ENCODE measurements at places on chromosomes 2 and 18.

GRCh38 chr18:50786864-50787263, 33.0 kb downstream of the MRO start:
- no peak for DNase-seq

DNA sequence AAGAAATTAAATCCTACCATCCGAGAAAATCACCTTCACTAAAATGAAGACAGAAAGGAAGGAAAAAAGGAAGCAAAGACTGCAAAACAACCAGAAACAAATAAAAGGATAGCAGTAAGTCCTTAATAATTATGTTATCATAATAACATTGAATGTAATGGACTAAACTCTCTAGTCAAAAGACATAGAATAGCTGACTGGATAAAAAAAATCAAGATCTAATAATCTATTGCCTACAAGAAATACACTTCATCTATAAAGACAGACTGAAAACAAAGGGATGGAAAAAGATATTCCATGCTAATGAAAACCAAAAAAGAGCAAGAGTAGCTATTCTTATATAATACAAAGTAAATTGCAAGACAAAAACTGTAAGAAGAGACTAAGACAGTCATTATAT, 48.5 kb upstream of the SGPP2 start:
- DNase-seq = no peak

GRCh38 chr2:165895974-165896373, 57.6 kb downstream of the TTC21B start:
- DNase-seq = no peak

- DNase-seq = no peak
Observed at GRCh38 chr18:74722237-74722636, 124.6 kb downstream of the ZNF407 start.

GRCh38 chr2:73575261-73575660, 67.0 kb downstream of the NAT8 start:
- DNase-seq = no peak

- DNase-seq = no peak
Observed at GRCh38 chr18:9743200-9744016, 35.3 kb downstream of the RAB31 start.

DNA sequence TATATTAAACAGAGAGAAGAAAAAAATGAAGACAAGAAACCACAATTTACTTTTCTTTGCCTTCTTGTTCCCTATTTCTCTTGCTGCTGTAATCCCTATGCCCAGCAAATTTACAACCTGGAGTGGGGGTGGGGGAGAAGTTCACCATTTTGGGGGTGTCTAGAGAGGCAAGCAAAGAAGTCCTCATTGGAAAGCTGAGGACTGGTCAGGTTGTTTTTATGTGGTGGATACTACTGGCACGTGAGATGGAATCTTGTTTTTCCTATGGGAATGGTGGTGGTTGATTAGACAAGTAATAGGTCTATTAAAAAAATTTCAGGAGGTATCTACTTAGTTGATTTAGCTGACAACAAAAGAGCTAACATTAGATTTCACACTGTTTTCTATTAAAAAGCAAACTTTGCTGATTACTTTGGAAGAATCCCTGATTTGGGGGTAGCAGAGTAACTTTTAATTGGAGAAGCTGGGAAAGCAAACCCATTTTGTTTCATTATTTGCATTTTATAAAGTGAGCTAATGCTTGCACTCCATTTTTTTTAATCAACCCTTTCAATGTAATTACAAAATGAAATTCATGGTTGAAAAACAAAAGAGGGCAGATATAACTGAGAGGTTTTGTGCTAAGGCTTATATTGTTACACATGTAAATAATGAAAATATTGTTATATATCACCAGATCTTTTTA, 6.0 kb downstream of the POU3F3 start:
- no peak for DNase-seq

DNA sequence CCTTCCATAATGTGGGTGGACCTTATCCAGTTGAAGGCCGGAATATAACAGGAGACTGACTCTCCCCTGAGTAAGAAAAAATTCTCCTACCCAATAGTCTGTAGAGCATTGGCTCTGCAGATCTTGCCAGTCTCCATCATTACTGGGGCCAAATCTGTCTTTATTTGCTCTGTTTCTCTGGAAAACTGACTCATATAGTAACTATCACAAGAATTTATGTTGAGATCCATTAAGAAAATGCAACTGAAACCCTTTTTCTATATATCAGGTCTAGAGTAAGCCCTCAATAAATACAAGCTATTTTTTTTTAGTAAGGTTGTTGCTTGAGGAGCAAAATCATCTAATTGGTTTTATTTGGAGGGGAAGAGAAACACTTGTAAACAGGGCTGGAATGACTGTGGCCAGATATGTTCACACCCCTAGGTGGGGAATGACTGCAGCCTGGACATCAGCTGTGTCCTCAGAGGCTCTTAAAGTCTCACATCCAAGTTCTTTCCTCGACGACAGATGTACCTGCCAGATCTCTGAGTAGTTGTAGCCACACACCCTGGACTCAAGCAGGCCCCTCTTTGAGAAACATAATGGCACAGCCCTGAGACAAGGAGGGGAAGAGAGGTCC, 339.7 kb downstream of the TNS1 start:
- no peak for DNase-seq

DNA sequence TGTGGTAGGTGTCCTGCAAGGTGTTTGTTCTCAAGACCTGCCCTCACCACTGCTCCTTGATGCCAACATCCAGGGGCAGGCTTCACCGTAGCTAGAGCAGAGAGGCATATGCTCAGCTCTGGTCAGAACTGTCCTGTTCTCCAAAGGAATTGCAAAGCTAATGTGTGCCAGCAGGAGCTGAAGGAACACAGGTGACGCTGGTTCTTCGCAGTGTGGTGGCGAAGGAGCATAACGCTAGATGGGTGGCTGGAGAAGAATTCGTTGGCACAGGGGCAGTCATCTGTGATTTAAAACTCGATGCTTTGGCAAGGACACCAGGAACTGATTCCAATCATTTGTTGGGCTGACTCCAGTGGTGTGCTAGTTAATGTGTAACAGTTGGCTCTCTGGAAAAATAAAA, 11.4 kb upstream of the PER2 start:
- DNase-seq = no peak

GRCh38 chr2:186909095-186909494, 60.1 kb upstream of the ZSWIM2 start:
- no peak for DNase-seq

DNA sequence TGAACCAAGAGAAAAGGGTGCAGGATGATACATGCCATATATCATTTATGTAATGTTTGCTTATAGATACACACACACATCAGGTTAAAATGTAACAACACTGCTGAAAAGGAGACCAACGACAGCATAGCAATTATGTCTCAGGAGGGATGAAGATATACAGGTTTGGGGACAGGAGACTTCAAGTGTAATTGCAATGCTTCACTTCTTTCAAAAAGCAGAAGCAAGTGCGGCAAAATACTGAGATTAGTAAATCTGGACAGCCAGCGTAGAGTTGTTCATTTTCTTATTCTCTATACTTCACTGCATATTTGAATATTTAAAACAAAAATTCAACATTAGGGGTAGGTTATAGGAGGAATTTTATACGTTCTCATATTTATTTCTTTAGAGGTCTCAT, 87.2 kb downstream of the L3MBTL4 start:
- no peak for DNase-seq

GRCh38 chr2:131475831-131476230, at the start of gene TUBA3D:
TUBA3D (plus strand) TSS chr2:131476119; CDS start chr2:131476200, 81 bp downstream.
- DNase-seq = no peak

DNA sequence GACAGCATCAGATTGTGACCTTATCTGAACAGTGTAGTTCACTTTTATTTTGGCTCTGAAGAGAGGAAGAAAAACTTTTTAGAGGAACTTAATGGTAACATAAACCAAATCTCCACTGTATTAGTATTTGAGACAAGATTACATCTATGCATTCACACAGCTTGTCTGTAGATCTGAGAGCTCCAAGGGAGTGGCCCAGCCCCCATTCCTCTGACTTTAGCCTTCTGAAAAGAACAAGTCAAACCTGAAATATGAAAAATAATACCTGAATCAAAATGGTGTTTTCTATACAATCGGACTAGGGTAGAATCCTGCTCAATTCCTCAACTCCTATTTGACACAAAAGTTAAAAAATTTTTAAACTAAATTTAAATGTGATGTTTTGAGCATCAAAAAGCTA, 23.1 kb downstream of the STARD7 start:
- no peak for DNase-seq

DNA sequence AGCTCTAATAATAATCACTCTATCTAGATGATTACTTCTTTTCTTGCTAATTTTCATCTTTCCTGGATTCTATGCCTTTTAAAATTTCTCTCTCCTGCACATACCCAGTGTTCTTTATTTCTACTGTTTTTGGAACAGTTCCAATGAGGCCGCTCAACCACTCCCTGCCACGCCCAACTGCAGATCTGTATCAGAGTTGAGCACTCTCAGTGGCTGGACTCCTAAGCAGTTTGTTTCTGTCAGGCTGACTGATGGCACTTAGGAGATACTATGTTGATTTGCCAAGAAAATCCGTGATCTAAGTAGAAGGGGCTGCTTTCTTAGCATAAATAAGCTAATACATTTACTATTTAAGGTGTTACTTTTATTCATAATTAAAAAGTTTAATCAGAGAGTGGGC, 192.8 kb downstream of the ARHGAP15 start:
- DNase-seq = no peak

GRCh38 chr2:60884800-60885199, 3.4 kb downstream of the REL start:
- DNase-seq = no peak

- DNase-seq = no peak
Observed at GRCh38 chr2:74763962-74764428, 69.9 kb upstream of the HK2 start.

- no peak for DNase-seq
Observed at GRCh38 chr2:209642146-209642820, 129.3 kb upstream of the UNC80 start.

DNA sequence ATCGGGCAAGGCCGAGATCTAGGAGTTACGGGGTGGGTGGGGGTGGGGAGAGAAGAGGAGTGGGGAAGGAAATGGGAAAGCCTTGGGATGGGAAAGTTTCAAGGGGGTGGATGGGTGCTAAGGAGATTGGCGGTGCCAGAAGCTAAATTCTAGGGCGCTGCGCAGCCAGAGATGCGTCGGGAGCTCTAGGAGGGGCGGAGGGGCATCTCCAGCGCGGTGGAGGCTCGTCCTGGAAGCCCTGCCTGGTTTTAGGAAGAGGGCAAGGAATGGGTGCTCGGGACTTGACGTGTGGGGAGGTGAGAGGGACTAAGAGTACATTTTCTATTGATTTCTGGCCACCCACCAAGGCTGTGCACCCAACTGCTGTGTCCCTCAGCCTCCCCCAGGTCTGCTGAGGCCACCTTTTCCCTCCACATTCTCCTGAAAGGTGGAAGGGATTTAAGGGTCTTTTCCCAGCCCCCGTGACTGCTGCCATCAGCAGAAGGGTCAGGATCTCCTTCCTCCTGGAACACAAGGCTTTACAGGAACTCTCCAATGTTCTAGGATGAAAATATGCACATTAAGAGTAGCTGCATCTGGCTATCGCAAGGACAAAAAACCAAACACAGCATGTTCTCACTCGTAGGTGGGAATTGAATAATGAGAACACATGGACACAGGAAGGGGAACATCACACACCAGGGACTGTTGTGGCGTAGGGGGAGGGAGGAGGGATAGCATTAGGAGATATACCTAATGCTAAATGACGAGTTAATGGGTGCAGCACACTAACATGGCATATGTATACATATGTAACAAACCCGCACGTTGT, 1.4 kb downstream of the C2orf72 start:
- DNase-seq = no peak

DNA sequence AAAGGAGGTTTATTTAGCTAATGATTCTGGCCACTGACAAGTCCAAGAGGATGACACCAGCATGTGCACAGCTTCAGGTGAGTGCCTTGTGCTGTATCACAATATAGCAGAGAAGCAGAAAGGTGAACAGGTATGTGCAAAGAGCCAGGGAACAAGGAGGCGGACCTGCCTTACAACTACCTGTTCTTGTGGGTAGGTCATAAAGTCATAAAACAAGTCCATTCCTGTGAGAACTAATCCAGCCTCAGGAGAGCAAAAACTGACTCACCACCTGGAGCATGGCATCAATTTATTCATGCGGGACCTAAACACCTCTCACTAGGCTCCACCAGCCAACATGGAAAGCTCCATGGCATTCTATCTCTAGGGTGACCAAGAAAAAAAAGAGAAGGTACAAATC, 234.2 kb downstream of the ASXL3 start:
- DNase-seq = no peak

- no peak for DNase-seq
Observed at GRCh38 chr2:225117051-225117716, 74.9 kb upstream of the DOCK10 start.

DNA sequence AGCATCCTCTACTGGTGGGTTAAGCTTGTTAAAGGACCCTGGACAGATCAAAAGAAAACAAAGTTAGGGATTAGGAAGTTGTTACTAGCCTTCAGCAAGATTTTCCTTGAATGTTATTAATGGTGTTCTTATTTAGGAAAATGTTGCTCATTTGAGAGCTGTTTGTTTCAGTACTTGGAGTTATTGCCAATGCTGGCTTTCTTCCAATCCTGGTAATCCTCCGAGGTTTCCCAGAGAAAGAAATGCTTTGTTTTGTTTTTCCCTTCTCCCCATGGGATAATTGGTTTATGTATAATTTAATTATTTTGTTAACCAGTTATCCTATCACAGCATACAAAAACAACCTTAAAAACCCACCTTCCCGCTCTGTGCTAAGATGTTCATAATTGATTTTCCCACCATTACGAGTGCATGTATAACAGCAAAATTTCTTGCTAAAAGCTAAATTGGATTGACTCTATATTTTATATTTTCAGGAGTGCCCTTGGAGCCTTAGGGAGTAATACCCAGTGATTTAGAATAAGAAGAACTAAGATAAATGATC, 79.8 kb downstream of the MGAT5 start:
- no peak for DNase-seq

DNA sequence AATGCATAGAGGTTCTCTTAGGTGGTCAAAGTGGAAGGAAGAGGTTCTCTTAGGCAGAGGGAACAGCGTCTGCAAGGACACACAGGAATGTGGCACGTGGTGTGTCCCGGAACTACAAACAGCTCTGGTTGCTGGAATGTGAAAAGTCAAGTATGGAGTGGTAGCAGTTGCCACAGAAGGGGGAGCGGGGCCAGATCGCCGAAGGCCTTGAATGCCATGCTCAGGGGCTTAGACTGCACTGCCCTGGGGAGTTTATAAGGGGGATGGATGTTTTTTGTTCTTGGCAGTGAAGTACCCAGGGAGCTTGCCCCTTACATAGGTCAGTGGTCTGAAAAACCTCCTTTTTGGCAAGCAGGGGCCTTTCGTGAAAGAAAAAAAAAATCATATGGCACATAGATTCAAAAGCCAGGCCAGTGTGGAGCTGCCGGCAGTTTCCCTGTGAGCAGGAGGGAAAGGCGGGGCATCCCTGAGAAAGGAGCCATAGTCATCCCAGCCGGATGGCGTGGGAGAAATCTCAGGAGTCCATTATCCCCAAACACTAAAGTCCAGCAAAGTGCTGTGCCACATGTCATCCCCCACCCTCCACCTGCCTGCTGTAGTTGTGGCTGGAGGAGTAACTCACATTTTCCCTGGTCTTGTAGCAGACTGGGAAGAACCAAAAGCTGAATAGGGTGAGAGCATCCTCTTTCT, 45.4 kb downstream of the GORASP2 start:
- DNase-seq = no peak

Measured in GM18507 (cell line).